ENCODE measurements at places on chromosomes 7 and 10.

DNA sequence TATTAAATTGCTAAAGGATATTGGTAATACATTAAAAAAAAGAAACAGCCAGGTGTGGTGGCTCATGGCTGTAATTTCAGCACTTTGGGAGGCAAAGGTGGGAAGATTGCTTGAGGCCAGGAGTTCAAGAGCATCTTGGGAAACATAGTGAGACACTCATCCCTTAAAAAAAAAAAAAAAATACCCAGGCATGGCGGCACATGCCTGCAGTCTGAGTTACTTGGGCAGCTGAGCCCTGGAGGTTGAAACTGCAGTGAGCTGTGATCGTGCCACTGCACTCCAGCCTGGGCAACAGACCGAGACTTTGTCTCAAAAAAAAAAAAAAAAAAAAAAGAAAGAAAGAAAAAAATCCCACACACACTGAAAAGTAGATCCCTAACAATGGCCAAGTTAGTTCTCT, 59.7 kb downstream of the MACC1 start:
- DNase-seq, result no peak

DNA sequence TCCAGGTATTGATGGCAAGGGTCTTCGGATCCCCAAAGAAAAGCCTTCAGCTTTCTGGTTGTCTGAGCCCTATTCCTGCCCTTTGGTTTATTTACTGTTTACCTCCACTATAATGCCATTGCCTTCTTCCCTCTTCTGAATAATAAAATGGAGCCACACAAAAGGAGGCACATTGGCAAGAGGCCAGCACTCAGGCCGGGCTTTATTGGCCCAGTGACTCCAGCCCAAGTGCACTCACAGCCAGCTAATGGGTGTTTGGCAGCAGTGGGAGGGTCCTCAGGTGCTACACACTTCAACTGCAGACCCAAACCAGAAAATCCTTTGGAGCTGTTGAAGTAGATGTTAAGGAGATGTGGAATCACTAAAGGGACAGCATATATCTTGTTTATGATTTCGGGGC, 336.0 kb downstream of the PLXNA4 start:
- DNase-seq, result no peak

DNA sequence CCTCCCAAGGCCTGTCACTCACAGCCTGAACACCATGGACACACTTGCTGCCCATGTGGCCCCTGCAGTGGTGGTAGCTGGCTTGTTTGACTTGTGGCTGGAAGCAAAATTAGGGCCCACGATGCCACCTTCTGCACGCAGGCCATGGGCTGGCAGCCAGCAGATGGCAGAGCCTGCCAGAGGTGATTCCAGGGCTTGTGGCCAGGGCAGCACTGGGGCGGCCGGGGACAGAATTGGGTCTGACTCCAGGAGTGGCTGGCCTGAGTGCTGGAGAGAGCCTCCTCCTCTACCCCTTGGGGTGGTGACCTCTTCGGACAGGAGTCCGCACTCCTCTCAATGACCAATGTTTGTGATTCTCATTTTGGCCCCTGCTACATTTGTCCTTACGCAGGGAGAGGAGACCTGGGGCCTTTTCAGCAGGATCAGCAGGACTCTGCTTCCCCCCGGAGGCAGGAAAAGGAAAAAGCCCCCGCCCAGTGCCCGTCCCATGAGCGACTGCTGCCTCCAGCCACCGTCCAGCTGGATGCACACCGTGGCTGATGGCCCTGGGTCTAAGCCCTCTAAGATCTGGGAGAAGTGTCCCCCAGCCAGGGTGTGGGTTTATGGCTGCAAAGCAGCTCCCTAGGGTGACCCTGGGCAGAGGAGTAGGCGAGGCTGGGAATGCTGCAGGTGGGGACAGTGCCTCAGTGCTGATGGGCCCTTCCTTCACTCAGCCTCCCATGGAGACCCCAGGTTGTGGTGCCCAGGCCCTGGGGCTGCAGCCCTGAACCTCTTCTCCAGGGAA, 26.5 kb downstream of the DNAJB12 start:
- DNase-seq, result peak; percentile 78

DNA sequence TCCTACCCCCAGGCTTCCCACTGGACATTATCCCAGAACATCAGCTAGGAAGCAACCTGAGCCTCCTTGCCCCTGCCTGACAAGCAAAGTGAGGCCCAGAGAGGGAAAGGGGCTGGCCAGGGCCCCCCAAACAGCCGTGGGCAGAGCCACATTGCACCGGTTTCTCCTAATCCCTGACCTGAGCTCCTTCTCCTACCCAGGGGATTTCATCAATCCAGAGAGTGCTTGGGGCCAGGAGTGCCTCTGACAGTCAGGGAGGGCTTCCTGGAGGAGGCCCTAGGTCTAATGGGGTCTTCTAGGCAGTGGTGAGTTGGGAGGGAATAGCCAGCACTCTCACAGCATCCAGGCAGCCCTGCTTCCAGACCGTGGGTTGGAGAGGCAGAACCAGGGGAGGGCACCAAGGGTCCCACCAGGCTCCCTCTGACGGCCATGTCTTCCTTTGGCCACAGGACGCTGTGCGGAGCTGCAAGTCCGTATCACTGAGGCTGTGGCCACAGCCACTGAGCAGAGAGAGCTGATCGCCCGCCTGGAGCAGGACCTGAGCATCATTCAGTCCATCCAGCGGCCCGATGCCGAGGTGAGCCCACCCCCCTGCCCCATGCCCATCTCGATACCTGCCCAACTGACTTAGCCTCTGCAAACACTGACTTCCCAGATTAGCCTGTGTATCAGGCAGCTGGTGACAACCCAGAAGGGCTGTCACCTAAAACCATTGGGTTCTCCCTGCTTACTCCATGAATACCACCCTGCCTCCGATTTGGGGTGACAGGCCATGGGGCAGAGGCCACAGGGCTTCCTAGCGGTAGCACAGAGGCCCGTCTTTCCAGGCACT, 13.5 kb upstream of the SH2B2 start:
- DNase-seq, result no peak

GRCh38 chr10:57743711-57744110, 524.0 kb downstream of the IPMK start:
- DNase-seq, result no peak

- DNase-seq, result no peak
Observed at GRCh38 chr7:137981175-137981574, 20.7 kb downstream of the CREB3L2 start.

- no peak for DNase-seq
Observed at GRCh38 chr7:25756601-25757000, 395.4 kb upstream of the NFE2L3 start.

DNA sequence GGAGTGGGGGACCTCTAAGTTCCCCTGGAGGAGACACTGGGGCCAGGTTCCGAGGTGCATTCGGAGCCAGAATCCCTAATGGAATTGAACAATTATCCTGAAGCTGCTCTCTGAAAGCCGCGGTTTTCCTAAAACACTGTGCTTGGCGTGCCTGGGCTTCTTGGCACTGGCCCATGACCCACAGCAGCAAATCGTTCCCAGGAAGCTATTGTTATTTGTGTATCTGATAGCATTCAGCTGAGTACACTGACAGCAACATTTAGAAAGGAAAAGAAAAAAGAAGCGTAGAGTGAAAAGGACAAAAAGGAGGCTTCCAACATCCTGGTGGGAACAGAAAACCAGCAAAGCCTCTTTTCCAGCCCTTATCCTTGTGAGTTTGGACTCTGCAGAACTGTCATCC, 339.8 kb downstream of the FRMD4A start:
- DNase-seq, result no peak

GRCh38 chr7:42843205-42843800, 68.6 kb downstream of the C7orf25 start:
- DNase-seq, result peak; percentile 79

DNA sequence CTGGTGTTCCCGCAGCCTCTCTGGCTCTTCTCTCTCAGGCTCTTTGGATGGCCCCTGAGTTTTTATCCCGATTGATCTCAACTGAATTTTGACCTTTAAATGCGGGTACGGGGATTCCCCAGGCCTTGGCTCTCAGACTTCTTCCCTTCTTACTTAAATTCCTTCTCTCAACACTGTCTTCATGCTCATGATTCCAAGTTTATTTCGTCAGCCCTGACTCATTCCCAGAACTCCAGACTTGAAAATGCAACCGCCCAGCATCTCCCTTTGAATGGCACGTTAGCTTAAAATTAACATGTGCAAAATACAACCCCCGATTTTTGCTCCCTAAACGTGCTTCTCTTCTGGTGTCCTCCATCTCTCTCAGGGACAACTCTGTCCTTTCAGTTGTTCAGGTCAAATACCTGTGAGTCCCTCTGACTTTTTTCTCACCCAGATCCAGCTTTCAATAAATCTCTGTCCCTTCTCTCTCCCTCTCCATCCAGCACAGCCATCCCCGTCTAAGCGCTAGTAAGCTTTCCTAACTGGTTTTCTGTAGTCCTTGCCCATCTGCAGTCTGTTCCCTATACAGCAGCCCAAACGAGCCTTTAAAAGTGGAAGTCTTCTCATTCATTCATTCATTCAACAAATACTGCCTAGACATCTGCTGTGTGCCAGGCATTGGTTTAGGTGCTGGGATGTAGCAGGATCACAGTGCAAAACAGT, 7.1 kb downstream of the HECW1 start:
- DNase-seq, result no peak

DNA sequence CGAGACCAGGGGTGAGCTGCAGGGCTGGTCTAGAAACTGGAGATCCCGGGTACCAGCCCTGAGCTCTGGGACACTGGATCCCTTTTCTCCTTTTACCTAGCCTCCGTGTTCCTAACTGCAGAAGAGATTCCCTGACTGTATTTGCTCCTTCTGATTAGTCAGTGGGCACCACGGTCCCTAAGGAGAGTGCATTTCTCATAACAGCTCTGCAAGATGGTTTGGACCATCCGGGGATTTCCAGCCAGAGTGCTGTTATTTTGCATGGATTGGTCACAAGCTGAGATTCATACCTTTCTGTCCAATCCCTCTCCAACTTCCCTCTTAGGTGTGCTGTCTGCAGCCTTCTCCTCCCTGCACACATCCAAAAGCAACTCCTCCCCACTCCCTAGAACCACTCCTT, 122.6 kb downstream of the MYL10 start:
- no peak for DNase-seq

DNA sequence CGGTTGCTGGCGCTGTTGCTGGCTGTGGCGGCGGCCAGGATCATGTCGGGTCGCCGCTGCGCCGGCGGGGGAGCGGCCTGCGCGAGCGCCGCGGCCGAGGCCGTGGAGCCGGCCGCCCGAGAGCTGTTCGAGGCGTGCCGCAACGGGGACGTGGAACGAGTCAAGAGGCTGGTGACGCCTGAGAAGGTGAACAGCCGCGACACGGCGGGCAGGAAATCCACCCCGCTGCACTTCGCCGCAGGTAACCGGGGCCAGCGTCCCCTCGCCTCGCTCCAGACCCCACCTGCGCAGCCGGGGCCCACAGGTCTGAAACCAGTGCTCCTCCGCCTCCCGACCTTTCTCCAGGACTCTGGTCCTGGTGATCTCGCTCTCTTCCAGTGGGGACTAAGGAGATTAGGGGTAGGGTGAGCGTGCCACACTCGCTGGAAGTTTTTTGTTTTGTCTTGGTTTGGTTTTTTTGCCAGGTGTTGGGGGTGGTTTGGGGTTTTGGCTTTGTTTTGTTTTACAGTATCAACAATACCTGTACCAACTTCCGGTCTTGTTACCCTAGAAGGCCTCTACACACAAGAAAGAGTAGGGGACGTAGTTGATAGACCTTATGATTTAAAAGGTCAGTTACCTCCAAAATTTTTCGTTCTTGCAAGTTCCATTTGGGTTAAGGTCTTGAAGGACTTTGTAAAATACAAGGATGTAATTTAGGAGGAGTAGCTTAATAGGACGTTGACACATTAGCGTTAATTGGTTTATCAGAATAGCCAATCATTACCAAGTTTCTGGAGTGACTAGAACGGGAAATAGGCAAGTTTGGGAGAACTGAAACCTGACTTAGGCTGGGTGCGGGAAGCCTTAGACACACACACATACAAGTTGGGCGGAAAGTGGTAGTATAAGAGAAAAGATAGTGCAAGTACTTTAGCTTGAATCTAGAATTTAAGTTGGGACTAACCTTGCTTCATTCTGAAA, 704 bp downstream of the TNKS2 start:
- DNase-seq, result peak; percentile 75

DNA sequence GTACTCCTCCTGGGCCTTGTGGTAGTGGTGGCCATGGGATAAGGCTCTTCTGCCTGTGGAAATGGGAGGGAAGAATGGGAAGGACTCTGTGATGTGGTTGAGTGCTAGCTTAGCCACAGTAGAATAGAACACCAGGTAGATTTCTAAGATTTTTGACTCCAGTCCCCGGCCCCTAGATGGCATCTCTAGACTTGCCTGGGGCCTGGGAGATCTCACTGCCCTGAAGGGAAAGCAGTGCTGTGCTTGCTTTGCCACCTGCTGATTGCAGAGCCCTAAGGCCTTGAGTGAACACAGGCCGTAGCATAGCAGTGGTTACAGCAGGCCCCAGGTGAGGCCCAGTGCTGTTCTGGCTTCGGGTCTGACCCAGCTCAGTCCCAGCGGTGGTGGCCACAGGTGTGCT, 252.0 kb downstream of the TCF7L2 start:
- no peak for DNase-seq

DNA sequence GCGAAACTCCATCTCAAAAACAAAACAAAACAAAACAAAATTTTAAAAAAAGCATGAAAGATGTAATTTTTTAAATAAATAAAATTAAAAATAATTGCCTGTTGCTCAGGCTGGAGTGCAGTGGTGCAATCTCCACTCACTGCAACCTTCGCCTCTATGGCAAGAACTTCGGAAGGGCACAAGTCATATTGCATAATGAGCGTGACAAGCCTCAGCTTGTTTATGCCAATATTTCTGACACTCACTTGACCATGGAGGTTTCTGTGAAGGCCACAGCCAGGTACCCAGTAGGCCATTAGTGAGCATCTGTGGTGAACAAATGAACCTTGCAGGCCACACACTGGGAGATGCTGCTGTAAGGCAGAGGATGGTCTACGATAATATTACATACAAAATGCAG, 106.1 kb upstream of the KMT2C start:
- no peak for DNase-seq

GRCh38 chr7:96996111-96996957, 9.0 kb upstream of the DLX6 start:
- no peak for DNase-seq
